ENCODE measurements at places on chromosomes 7 and 10. TPM values are rescaled to one million over a fixed set of nuclear protein-coding genes. Genes with fewer than 3 reads are reported as not detected.
A peak's percentile ranks its signal among the peaks of the same experiment; 100 is the strongest.

DNA sequence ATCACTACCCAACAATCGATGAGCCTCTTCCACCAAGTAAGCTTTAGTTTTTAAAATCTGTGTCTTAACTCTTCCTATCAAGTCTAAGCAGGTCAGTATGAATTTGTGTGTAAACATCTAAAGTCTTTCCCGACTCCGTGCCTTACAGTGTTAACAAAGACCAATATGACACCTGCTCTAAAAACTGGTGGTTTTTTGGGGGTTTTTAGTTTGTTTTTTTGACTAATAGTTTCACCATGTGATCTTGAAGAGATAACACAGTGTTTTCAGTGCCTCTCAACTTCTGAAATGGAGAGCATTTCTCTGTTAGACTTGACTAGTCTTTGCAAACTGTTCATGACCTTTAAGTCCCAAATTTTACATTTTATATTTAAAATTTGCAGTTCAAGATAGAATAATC, 132.0 kb upstream of the STK17A start:
- DNase-seq = no peak

- DNase-seq = no peak
These were observed 3.8 kb upstream of the TCERG1L start for GRCh38 chr10:131315344-131315743.

- DNase-seq = no peak
These were observed 112.0 kb downstream of the WNT2 start for GRCh38 chr7:117210908-117211307.

- DNase-seq = no peak
These were observed 132.1 kb upstream of the CDK6 start for GRCh38 chr7:92968502-92968901.

ARHGEF35 gene
- total RNA-seq = 9.0 TPM

DENND2A gene
- total RNA-seq = 11.2 TPM

GRCh38 chr10:97542169-97543024, 30.2 kb upstream of the ANKRD2 start:
- DNase-seq = peak; percentile 93

GRCh38 chr10:98425511-98426352, 10.8 kb upstream of the PYROXD2 start:
- no peak for DNase-seq

INMT gene
- not detected for total RNA-seq

- no peak for DNase-seq
These were observed 42.2 kb upstream of the SRGN start for GRCh38 chr10:69045441-69046300.

GRCh38 chr10:74114041-74114448, 36.6 kb downstream of the AP3M1 start:
- DNase-seq = no peak

GRCh38 chr10:77016278-77016815, 621.3 kb downstream of the KCNMA1 start:
- DNase-seq = no peak
